ENCODE measurements at places on chromosomes 11 and 22. TPM values are rescaled to one million over a fixed set of nuclear protein-coding genes. Genes with fewer than 3 reads are reported as not detected.
A peak's percentile ranks its signal among the peaks of the same experiment; 100 is the strongest.

SMIM35 gene
- total RNA-seq, result 0.32 TPM

APOBEC3G gene
- total RNA-seq, result 66.5 TPM

ACR gene
- total RNA-seq, result not detected

BLID gene
- total RNA-seq, result not detected

C11orf91 gene
- total RNA-seq, result not detected

A4GALT gene
- total RNA-seq, result 0.20 TPM

GRCh38 chr11:131543389-131544025 lies 173.1 kb downstream of the NTM start:
- DNase-seq, result no peak

GRCh38 chr11:91199866-91200265 lies 977.0 kb upstream of the CHORDC1 start:
- DNase-seq, result no peak

GRCh38 chr11:62792202-62792575 lies 383 bp upstream of the TMEM223 start:
- peak; percentile 31 for DNase-seq

DNA sequence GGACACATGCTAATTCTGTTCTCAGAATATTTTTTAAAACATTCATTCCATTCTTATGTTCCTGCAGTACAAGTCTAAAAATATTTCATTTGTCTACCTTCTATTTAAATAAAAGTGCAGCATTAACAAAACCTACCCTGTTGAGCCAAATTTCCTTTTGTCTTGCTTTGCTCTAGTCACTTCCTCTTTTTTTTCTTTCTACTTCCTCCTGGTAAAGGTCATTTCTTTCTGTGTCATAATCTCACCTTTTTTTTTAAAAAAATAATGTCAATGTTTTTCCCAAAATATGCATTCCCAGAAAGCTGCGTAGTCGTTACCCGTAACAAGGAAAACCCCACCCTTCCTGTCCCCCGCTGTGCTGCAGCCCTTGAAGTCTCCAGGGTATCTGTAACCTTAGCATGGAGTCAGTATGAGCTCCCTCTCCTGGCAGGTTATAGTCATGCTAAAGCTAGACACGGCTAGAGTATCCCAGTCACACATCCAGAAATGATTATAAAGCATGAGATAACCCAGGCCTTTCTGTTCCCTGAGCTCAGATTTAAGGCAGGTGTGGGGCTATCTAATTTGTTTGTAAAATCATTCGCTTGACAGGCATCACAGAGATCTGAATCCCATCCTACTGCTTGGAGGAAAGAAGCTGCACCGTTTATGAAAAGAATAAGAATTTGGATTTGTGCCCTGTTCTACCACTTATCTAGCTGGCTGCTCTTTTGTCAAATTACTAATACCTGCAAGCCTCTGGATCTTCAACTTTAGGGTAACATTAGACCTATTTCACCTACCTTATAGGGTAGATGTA lies 51.1 kb upstream of the EED start:
- DNase-seq, result peak; percentile 84

DNA sequence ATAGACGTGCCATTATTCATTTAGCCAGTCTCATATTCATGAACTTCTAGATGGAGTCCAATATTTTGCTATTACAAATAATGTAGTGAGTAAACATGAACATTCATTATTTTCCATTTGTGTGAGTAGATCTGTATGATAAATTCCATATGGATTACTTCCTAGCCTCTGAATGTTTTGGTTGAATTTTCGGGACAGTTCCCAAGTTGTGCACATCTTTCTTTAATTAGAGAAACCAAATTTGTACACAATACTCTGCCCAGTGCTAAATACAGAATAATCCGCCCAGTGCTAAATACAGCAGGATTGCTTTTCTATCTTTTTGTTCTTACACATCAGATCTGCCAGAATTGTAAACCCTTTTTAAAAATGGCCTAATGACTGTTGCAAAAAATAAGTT lies 17.1 kb upstream of the APLP2 start:
- no peak for DNase-seq

DNA sequence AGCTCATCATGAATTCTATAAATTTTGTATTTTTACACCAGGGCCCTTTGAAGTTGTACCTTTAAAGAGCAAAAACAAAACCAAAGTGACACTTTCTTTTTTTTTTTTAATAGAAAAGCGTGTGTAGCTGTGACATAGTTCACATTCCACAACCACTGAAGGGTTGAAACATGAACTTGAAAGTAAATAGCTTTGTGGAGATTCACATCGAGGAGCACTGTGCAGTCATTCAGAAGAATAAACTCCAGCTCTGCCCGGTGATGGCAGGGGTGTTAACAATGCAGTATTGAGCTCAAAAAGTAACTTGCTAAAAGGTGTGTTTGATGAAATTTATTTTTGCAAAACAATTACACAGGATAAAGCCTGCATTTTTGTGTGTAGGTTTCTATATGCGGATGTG lies 1166.2 kb downstream of the TBC1D22A start:
- no peak for DNase-seq

DNA sequence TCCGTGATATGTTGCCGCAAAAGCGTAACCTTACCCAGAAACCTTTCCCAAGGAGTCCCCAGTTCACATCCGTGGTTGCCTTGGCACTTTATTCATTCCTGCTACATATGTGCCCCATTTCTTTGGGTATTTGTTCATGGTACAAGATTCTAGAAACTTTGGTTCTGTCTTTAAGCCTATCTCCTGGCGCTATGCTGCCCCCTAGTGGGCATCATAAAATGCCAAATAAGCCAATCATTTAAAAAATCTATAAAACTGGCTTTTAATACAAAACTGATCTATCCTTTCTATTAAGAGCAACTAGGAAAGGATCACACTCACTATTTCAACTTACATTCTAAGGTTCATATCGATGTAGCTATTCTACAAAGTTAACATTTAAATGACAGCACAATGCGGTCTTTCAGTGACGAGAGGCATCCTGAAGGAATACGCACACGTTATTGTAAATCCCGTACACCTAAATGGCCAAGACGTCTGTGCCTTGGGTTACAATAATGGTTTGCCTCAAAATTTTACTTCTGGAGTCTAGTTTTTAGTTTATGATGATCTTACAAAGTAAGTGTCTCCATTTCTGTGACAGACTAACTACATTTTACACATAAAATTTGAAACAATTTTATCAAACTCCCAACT lies 16.2 kb downstream of the PIWIL3 start:
- DNase-seq, result peak; percentile 78

GRCh38 chr11:118448294-118448693 lies 12.0 kb downstream of the KMT2A start:
- DNase-seq, result peak; percentile 40

GRCh38 chr22:28344918-28345703 lies 334.5 kb downstream of the TTC28 start:
- DNase-seq, result no peak

GRCh38 chr11:20584093-20584774 lies 15.2 kb upstream of the SLC6A5 start:
- DNase-seq, result no peak

- DNase-seq, result peak; percentile 48
These were observed 2.4 kb upstream of the CTSD start for GRCh38 chr11:1765871-1766718.

DNA sequence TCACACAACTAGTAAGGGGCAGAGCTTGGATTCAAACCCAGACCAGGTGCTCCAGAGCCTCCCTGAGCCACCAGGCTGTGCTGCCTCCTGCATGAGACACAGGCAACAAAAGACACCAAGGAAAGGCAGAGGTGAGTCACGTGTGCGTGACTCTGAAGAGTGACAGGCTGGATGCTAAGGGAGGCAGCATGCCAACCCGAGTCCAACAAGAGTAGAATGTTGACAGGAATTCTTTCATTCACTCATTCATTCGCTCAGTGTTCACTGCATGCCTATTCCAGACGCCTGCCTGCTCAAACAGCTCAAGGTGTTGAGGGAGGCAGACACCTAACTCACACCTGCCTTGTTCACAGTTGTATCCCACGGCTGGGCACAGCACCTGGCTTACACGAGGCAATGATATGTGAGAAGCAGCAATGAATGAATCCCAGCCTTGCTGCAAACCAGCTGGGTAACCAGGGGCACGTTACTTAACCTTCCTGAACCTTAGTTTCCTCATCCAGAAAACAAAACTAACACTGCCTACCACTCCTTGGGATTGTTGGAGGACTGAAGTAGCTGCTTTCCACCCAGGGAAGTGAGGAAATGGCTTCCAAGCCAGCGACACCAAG lies 73.8 kb upstream of the ARFGAP3 start:
- DNase-seq, result peak; percentile 31

DNA sequence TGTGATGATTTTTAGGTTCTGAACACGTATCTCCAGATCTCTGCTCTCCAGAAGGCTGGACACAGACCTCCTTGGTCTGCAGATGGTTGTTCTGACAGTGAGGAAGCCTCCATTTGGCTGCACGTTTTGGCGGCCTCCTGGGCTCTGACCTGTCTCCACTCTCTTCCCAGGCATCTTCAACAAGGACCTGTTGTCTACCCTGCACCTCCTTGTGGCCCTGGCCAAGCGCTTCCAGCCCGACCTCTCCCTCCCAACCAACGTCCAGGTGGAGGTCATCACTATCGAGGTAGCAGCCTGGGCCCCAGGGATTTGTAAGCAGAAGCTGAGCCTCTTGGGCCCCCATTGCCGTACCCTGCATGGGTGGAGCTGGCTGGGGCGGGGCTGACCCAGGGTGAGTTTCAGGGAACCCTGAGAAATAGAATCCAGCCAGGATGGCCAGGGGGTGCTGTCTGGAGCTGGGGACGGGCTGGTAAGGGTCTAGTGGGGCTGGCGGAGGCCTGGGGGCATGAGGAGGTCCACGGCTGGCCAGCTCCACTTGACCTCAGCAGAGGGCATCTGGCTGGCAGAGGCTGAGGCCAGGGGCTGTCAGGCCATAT lies 9.8 kb downstream of the PARVG start:
- DNase-seq, result no peak
